Non-pigmented ciliary epithelial cell (primary cell): ENCODE measurements at places on chromosomes 4 and X.

DNA sequence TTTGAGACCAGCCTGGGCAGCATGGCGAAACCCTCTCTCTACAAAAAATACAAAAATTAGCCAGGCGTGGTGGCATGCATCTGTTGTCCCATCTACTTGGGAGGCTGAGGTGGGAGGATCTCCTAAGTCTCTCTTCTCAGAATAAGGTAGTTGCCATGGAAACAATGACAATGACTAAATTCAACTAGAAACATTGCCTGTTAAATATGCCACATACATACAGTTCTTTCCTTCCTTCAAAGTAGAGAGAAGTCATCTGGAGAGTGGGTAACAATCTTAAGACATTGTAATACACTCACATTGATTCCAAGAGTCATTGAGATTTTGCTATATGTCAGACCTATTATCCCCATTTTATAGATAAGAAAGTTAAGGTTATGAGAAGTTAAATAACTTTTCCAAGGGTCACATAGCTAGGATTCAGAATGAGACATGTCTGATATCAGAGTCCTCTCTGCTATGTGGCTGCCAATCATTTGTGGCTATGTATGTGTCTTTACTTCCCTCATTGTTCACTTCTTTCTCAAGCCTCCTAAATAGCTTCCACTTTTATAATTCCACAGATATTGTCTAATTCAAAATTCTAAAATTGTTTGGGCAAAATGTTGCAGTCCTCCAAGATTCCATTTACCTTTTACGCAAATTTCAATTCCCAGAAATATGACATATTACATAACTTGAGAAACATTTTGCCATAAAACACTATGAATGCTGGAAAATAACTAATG, 37.2 kb upstream of the RAPGEF2 start:
- DNase-seq: no peak

DNA sequence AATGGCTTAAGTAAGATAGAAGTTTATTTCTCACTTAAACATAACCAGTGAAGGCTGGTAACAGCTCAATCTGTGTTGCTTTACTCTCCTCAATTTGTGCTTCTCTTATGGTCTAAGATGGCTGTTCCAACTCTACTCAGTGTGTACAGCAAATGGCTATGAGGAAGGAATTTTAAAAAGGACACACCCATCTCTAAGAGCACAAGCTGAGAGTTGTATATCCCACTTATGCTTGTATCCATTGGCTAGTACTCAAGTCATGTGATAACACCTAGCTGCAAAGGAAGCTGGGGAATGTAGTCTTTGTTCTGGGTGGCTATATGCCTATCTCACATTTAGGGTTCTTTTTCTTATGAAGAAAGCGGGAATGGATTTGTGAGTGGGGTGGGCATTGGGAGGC, 63.3 kb downstream of the GPAT3 start:
- DNase-seq: no peak

- no peak for DNase-seq
Observed at GRCh38 chr4:73682508-73682907, 57.9 kb upstream of the CXCL8 start.

- no peak for DNase-seq
Observed at GRCh38 chr4:186790630-186791029, 67.0 kb upstream of the FAT1 start.

- no peak for DNase-seq
Observed at GRCh38 chr4:138030375-138030774, 211.8 kb downstream of the SLC7A11 start.

DNA sequence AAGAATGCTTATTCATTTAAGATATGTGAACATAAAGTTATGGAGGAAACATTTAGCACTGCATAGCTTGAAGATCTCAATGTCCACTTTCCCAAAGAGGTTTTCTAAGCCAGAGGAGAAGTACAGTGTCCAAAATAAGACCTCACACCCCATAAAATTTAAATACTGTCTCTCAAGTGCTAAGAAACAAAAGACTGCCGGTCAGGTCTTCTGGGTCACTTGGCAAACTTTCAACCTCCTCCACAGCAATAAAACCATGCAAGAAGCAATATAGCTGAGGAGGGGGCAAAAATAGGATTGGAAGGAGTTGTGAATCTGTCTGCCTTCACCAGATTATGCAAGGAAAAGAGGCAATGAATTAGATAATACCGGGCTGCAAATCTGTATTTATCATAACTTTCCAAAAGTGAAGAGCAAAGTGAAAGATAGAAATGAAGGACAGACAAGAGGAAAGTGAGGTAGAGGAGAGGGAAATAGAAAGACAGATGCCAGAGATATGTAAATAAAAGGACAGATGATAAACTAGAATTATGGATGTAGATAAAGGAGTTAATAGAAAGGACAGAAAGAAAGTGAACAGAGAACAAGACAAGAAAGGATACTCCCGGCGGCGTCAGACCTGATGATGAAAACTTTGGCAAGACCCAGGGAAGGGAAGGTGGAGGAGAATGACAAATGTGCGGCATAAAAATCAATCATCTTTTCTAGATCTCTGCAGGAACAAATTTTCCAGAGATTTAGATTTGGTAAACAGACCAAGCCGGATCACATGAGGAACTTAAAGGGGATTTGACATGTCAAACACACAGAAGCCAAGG, 152.7 kb upstream of the FAM241A start:
- DNase-seq: no peak

GRCh38 chr4:163344147-163345125, 744 bp downstream of the NPY5R start:
- DNase-seq: no peak

DNA sequence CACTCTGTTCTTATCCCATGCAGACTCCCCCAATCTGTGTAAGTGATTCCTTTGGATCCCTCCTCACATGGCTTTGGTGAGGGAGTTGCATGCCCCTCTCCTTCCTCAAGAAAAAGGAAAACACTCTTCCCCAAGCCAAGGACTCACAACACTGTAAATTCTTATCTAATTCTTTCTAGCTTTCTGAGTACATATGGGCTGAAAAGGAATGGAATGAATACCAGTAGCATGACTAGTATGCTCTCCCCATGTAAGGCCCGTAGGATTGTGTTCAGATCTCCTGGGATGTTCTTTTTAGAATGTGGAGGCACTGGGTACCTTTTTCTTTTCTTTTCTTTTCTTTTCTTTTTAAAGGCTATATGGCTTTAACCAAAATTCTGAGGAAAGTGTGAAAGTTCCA, 17.0 kb upstream of the MAGED1 start:
- DNase-seq: no peak

GRCh38 chr4:2768921-2769336, 12.8 kb upstream of the TNIP2 start:
- no peak for DNase-seq

GRCh38 chrX:25020905-25021449, 5.2 kb upstream of the ARX start:
- DNase-seq: no peak

DNA sequence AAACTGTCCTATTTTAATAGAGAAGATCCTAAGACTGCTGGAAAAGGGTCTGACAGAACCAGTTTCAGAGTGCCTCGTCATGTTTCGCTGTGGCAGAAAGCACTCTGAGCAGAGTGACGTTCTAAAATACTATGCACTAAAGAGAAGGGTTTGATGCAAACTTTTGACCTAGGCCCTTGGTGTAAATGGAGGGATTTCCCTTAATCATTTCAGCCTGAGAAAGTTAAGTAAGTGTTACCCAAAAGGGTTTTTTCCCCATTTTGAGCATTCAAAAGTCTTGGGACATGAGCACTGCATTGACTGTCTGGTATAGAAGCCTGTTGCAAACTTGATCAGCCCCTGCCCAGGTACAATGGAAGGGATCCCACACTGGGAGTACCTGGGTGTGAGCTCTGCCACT, 157.5 kb upstream of the ATOH1 start:
- DNase-seq: no peak

DNA sequence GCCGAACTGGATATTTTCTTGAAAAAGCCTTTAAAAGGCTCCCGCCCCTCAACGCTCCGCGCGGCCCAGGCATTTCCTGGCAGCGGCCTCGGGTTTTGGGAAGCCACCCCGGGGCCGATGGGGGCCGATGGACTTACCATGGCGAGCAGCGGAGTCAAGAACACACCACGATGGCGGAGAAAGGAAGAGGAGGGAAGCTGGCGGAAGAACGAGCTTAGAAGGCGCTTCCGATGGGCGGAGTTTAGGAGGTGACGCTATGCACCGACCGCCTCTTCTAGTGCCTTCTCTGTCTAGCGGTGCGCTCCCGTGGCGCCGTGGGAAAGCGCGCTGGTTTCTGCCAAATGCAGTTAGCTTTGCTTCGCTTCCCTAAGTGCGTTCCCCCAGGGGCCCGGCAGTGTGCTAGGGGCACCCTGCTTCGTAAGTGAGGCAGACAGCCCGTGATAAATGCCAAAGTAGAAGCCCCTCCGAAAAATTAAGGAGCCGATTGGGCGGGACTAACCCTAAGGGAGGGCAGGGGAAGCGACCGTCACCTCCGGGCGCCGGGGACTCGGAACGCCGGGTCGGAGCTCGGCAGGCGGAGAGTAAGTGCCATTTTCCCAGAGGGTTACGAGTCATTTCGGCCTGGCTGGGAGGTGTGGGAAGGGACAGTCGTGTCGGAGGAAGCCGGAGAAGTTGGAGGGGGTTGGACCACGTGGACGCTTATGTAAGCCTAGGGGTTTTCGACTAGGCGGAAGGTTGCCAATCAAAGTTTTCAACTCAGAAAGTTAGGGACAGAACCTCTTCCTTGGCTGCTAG, at the start of gene RPL39:
TSS of gene RPL39 (minus strand) at position 194 of the 795 bp plus-strand sequence. CDS start at position 140, 54 bp downstream.
- no peak for DNase-seq

GRCh38 chrX:103338663-103339062, 8.6 kb downstream of the TCEAL7 start:
- no peak for DNase-seq

DNA sequence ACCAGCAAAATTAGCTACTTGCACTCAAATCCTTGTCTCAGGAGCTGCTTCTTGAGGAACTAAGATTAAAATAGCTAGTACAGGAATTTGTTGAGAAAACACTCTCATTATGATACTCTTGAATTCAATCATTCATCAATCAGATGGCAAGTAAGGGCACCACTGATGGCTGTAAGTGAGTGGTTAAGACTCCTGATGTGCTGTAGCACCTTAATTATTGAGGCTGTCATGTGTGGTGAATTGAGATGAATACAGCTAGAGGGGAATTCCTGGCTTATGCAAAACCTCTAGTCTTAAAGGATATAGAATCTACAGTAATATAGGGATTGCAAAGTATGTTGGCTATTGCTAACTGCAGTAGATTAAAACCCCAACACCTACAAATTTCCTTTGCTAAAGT, 509.1 kb downstream of the IQCM start:
- no peak for DNase-seq

GRCh38 chr4:123114915-123115756, 192.7 kb upstream of the NUDT6 start:
- no peak for DNase-seq

DNA sequence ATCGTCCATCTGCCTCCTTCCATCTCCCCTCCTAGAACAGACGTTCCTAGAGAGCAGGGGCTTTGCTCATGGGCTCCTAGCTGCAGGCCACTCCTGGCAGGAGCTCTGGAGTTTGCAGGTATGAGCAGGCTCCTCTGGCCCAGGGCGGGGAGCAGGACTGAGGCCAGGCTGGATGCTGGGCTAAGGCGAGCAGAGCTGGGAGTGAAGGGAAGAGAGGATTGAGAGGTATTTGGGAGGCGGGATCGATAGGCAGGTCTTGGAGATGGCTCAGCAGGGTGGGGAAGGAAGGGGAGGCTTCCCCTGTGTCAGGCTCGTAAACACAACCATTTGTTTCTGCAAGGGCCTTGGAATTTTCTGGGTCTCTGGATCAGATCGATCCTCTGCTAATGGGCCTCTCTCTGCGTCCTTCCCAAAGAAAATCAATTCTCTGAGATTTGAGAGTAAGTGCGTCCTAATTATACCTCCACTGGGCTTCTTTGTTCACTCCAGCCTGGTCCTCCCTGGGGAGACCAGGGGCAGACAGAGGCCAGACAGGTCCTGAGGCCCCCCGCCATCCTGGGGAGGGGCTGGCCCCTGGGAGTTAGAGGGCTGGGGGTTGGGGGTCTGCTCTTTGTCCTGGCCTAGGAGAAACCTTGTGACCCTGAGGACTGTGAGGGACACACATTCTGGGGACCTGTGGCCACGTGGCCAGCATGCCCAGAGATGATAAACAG, 94.8 kb upstream of the PSAPL1 start:
- no peak for DNase-seq

DNA sequence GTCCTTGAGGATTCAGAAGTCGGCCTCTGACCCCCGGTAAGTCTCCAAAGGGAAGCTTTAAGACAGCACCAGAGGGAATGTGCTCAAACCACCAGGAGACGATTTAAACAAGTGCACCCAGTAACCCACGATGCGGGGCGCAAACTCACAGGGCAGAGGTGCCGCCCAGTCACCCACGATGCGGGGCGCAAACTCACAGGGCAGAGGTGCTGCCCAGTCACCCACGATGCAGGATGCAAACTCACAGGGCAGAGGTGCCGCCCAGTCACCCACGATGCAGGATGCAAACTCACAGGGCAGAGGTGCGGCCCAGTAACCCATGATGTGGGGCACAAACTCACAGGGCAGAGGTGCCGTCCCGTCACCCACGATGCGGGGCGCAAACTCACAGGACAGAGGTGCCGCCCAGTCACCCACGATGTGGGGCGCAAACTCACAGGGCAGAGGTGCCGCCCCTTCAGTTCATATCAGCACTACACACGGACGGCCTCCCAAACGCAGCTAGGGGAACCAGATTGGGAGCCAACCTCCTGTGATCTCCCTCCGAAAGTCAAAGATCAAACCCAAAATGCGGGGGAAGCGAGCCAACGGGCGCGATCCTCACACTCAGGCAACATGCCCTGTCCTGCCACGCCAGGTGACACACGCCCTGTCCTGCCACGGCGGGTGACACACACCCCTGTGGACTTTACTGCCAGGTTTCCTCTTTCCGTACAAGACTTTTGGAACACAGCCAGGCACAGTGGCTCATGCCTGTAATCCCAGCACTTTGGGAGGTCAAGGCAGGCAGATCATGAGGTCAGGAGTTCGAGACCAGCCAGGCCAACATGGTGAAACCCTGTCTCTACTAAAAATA, 11.3 kb downstream of the PPP2R3B start:
- no peak for DNase-seq

GRCh38 chr4:23232987-23233386, 540.2 kb downstream of the GBA3 start:
- DNase-seq: no peak

GRCh38 chrX:10178866-10179463, 22.2 kb downstream of the CLCN4 start:
- no peak for DNase-seq

DNA sequence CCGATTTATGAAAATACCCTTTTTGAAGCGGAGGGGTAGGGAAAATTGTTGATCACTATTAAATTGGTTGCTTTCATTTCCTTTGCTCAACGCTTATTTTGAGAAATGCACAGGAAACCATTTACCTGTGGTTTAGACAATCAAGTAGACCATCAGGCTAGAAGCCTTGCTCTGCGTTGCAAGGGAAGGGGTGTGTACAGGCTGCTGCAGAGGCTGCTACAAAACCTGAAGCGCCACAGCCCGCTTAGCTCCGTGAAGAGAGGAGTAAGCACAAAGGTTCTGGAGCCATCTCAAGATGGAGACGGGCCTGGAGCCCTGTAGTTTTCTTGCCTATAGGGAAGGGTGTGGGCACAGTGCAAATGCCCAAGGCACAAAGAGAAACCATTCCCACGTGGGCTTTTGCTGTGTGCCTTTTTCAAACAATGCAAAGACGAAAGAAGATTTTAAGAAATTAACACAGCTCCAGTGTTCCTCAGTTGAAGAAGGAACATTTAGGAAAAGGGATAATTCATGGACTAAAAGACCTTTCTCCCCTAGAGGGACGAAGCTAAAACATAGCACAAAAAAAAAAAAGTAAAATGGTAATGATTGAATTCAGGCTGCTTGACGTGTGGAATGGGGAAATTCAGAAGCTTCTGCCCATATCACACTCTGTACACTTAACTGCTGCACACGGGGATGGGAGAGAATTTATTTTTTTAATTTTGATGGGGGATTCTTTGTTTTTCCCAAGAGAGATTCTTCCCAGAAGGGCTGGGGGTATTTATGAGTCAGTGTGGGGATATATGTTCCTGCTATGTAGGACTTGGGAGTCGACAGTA, 3.5 kb downstream of the TMSB4X start:
- peak; percentile 60 for DNase-seq
